ENCODE measurements at places on chromosomes 4 and X. TPM values are rescaled to one million over a fixed set of nuclear protein-coding genes. Genes with fewer than 3 reads are reported as not detected.

SMIM10 gene
- not detected for polyA plus RNA-seq

NUP62CL gene
- 2.3 TPM for polyA plus RNA-seq

NIPAL1 gene
- polyA plus RNA-seq: 0.74 TPM

MGAT4D gene
- polyA plus RNA-seq: not detected

SLBP gene
- polyA plus RNA-seq: 79.1 TPM

DNA sequence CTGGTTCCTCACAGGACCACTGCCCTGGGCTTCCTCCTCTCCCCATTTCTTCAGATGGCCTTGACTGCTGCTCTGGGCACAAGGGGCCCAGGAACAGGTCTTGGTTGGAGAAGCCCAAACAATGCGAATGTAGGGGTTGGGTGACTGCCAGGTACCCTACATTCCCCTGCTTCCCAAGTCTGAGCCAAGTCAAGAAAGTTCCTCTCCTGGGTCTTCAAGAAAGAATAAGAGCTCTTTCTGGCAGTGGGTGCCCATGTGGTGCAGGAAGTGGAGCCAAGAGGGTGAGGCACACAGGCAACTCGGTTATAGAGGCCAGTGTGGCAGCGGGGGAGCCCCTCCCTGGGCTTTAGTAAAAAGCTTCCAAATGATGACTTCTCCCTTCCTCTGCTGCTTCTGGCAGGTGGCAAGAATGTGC, 2.7 kb downstream of the SLC34A2 start:
- no peak for DNase-seq

- DNase-seq: no peak
These were observed 55.3 kb downstream of the FHDC1 start for GRCh38 chr4:152991398-152991797.

ATOH1 gene
- not detected for polyA plus RNA-seq

GRCh38 chr4:101393256-101393655, 45.9 kb upstream of the PPP3CA start:
- no peak for DNase-seq

DNA sequence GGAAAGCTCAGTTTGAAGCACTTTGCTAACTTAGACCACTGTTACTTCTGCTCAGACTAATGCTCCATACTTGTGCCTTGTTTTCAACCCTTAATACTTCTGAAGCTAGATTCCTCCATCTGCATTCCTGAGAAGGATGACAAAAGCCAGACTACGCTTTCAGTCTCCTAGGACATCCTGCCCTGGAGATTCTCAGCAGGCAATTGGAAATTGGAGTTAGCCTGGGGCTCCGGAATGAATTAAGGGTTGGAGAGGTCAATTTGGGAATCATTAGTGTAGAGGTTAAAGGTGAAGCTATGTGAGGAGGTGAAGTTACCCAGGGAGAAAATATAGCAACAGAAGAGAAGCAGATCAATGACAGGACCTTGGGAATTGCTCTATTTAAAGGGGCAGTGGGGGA, 215.9 kb upstream of the MBNL3 start:
- no peak for DNase-seq

- no peak for DNase-seq
These were observed 125.1 kb downstream of the PPA2 start for GRCh38 chr4:105348719-105349118.

All from CD4-positive, CD25-positive, alpha-beta regulatory T cell (primary cell).